ENCODE measurements at places on chromosomes 6 and 20. TPM values are rescaled to one million over a fixed set of nuclear protein-coding genes. Genes with fewer than 3 reads are reported as not detected.

RIPPLY2 gene
- not detected for total RNA-seq

HLA-DQB2 gene
- not detected for total RNA-seq

MTFR2 gene
- 2.6 TPM for total RNA-seq

TOX2 gene
- not detected for total RNA-seq

DPPA5 gene
- not detected for total RNA-seq

ABHD16B gene
- not detected for total RNA-seq

BMP2 gene
- total RNA-seq = 16.7 TPM

CST4 gene
- total RNA-seq = not detected

Data from renal cortical epithelial cell (primary cell).